HFFc6 (cell line): ENCODE measurements at places on chromosomes 4 and X. TPM values are rescaled to one million over a fixed set of nuclear protein-coding genes. Genes with fewer than 3 reads are reported as not detected.

The COL4A6 gene
- total RNA-seq: 0.03 and 0.10 TPM in 2 replicates

The RHOH gene
- total RNA-seq: not detected in 2 replicates

The NDP gene
- total RNA-seq: 0.19 to 0.29 TPM in 2 of 3 replicates, not detected in the other

The PAGE5 gene
- 1.3 TPM in 1 of 3 replicates, not detected in the others for total RNA-seq

The NSG1 gene
- total RNA-seq: not detected in 2 replicates

The RPL39 gene
- 1,302 to 1,542 TPM (median 1,367 TPM) in 3 replicates for total RNA-seq

The MCF2 gene
- total RNA-seq: not detected in 3 replicates

The SPOCK3 gene
- not detected in 3 replicates for total RNA-seq

The COL4A5 gene
- total RNA-seq: 4.3 to 10.8 TPM (median 8.1 TPM) in 3 replicates

The CDX4 gene
- not detected in 3 replicates for total RNA-seq

The GSPT2 gene
- total RNA-seq: 12.0 to 13.1 TPM (median 12.8 TPM) in 3 replicates

The IL1RAPL2 gene
- total RNA-seq: not detected in 3 replicates

The IL9R gene
- 0.12 TPM in 1 of 3 replicates, not detected in the others for total RNA-seq

The CPZ gene
- 2.9 to 4.8 TPM (median 3.1 TPM) in 3 replicates for total RNA-seq

The TREX2 gene
- 0.60 to 0.78 TPM (median 0.62 TPM) in 3 replicates for total RNA-seq

The ZNF674 gene
- 4.3 and 6.1 TPM in 2 replicates for total RNA-seq

The MTNR1A gene
- total RNA-seq: not detected in 3 replicates

The BCORL1 gene
- 11.5 to 16.6 TPM (median 12.9 TPM) in 3 replicates for total RNA-seq

The AADAT gene
- total RNA-seq: 4.0 to 6.6 TPM (median 4.9 TPM) in 3 replicates

The SGCB gene
- 97.1 and 113 TPM in 2 replicates for total RNA-seq

The HSFX2 gene
- not detected in 3 replicates for total RNA-seq

The FOXO4 gene
- total RNA-seq: 5.6 to 12.2 TPM (median 8.8 TPM) in 3 replicates

The LGI2 gene
- total RNA-seq: not detected in 3 replicates

The GASK1B gene
- 2.2 to 7.2 TPM (median 2.7 TPM) in 3 replicates for total RNA-seq

The MND1 gene
- total RNA-seq: 3.0 to 7.9 TPM (median 7.0 TPM) in 3 replicates
